ENCODE measurements at places on chromosomes 13 and 19.

DNA sequence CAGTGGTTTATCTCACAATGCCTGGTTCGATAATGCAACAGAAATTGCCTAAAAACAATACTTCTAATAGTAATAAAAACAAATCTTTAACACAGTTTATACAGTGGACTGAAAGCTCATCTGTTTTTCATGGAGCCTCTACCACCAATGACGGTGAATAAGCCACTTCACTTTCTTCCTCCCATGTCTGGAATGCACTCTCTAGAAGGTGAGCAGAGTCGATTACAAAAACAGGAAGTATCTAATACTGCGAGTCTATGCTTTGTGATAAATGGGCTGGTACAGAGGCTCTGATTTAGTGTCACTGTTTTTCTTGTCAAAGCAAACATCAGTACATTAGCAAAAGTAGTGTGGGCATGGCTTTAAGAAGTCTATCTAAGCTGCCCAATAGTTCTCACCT, 1348.6 kb upstream of the SLC10A2 start:
- DNase-seq = no peak

DNA sequence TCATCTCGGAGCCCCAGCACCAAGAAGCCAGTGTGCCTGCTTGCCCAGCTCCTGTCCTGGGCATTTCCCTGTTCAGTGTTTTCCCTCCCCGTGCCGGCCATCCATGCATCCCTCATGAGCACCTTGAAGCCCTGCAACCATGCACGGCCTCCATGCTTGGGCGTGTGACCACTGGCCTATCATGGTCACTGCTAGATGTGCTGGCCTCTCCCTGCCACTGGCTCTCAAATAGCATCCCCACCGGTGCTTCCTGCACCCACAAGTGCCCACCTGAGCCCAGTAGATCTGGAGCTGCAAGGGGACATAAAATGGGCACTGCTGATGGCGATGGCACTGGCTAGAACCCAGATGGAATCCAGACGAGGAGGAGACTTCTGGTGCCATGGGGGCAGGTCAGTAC, 126.0 kb downstream of the TUBA3C start:
- DNase-seq = no peak

DNA sequence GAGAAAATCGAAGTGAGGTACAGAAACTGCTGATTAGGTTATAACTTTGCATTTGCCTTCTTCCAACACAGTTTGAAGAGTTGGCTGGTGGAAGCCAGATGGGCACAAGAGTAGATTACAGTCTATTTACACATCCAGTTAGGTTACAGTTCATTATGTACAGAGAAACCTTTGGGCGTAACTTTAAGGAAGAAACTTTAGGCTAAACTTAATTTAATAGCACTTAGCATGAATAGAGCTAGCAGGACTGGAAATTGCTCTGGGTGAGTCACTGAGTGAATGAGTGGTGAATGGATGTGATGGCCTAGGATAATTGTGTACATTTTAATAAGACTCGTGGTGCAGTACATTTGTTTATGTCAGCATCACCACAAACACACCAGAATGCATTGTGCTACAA, 62.9 kb upstream of the KLHL1 start:
- no peak for DNase-seq

DNA sequence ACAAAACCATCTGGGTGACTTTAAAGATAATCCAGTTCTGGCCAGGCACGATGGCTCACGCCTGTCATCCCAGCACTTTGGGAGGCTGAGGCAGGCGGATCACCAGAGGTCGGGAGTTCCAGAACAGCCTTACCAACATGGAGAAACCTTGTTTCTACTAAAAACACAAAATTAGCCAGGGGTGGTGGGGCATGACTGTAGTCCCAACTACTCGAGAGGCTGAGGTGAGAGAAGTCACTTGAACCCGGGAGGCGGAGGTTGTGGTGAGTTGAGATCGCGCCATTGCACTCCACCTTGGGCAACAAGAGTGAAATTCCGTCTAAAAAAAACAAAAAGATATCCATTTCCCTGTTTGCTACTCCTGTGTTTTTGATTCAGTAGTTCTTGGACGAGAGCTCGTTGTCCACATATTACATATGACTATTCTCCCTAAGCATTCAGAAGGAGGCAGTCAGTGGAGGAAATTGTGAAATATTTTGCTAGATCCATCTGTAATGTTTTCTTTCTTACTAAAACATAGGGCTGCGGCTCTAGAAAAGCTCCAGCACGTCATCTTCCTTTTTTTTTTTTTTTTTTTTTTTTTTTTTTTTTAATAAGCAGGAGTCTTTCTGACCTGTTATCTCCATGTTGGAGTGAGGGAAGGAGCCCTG, 33.6 kb downstream of the ZNF701 start:
- no peak for DNase-seq

DNA sequence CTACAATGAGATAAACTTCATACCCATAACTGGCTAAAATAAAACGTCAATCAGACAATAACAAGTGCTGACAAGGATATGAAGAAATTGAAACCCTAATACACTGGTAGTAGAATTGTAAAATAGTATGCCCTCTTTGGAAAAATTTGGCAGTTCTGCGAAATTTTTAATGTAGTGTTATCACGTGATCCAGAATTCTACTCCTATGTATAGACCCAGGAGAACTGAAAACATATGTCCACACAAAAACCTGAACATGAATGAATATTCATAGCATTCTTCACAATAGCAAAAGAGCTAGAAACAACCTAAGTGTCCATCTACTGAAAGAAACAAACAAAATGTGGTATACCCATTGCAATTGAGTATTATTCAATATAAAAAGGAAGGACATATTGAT, 14.2 kb upstream of the MYO16 start:
- no peak for DNase-seq

DNA sequence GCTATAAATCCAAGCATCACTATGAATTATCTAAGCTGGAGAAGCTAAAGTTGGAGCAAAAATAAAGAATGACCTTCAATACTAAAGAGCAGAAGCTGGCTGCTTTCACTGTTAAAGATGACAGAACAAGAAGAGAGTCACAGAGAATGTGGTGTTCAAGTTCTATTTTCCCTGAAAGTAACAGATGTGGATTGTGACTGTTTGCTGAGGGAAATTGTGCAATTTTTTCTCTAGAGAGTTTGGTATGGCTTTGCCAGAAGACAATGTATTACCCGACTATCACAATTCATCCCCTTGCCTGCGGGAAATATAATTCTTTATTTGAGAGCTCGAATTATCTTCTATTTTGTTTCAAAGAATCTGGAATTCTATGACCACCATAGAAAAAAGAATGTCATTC, 83.1 kb downstream of the TNFSF13B start:
- DNase-seq = no peak

DNA sequence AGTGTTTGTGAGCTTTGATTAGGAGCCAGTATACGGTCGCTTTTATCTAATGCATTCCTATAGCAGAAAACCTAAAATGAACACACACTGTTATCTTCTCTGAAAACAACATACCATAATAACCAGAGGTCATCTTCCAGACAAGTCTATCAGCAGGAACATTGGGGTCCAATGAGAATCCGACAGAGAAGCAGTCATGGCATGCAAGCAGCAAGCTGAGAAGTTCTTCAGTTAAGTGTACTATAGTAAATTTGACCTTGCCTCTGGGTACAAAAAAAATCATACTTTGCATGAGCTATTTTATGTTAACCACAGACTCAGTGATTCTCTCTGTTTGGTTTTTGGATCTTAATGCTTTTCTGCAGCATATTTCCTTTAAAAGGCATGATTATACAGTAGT, 1505.1 kb downstream of the PCDH9 start:
- no peak for DNase-seq

DNA sequence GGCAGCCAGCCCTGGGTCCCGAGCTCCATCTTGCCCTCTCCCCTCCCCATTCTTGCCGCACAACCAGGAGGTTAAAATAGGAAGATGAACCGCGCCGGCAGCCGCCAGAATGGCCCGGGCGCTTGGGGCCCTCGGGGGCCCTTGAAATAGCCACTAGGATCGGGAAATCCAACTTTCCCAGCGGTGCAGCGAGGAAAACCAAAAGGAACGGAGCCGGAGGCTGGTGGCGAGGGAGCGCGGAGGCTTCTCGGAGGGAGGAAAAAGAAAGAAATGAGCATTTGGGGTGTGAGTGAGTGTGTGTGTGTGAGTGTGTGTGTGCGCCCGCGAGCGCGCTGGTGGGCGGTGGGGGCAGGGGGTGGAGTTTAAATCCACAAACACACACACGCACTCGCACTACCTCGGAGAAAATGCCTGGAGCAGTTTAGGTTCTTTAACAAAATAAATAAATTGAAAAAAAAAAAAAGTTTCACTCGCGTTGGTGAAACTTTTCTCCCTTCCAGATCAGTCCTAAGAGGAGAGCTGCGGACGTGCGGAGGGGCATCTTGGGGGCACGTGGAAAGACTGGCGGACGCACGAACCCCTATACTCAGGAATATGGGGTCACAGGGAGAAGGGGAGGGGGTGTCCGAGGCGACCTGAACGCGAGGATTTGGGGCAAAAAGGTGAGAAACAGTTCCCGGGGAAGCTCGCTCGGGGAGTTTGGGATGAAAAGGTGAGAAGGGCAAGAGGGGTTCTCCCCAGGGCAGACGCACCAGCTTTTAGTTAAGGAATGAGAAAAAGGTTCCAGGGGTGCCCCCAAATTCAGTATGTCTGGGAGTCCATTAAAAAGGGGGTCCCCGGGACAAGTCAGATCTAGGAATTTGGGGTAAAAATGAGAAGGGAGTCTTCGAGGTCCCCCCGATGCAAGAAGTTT, 1.3 kb downstream of the RFX2 start:
- no peak for DNase-seq

- no peak for DNase-seq
Observed at GRCh38 chr13:41709511-41709910, 251.4 kb downstream of the VWA8 start.

GRCh38 chr13:51276636-51277035, 54.4 kb downstream of the FAM124A start:
- no peak for DNase-seq

DNA sequence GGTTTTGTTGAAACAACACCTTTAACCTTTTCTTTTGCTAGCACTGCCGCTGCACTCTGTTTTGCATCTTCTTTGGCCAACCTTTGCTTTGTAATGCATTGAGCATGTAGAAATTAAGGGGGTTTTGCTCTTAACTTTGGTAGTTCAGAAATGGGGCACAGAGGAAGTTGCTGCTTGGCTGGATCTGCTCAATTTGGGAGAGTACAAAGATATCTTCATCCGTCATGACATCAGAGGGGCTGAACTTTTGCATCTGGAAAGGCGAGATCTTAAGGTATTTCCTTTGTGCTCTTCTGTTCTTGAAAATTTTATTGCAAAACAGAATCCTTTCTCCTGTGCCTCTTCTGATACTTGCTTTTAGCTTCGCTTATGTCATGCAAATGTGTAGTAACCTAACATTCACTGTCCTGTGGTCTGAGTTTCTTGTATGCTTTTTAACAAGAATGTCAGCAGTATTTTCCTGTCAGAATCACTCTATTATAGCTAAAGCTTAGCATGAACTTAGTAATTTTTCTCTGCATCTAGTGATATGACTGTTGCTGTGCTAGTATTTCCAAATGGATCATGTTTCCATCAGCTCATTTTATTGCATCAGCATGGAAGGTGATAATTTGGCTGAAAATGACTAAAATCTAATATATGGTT, 50.7 kb upstream of the AKAP11 start:
- no peak for DNase-seq

DNA sequence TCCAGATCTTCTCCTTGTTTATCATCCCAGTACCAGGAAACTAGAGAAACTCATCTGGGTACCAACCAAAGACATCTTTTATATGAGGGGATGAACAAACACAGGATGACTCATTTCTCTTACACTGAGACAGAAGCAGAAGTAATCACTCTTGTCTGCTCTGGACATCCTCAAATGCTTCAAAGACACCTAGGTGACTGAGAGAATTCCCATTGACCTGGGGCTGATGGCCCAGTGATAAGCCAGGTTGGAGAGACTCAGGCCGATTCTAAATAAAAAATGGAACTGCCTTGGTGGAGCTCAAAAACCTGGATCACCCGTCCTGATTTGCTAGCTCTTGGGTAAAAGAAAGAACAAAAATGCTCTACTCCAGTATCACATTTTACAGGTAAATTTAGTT, 182.2 kb downstream of the ZNF486 start:
- DNase-seq = no peak

DNA sequence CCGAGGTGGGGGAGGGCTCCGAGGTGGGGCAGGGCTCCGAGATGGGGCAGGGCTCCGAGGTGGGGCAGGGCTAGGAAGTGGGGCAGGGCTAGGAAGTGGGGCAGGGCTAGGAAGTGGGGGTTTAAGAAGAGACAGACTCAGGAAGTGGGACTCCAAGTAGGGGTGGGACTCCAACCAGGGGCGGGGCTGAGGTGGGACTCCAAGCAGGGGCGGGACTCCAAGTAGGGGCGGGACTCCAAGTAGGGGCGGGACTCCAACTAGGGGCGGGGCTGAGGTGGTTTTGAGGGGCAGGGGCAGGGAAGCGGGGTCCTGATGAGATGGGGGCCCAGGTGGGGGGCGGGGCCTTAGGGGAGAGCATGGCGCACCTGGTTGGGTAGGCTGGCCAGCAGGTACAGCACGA, 13.6 kb downstream of the CFD start:
- DNase-seq = peak; percentile 68

DNA sequence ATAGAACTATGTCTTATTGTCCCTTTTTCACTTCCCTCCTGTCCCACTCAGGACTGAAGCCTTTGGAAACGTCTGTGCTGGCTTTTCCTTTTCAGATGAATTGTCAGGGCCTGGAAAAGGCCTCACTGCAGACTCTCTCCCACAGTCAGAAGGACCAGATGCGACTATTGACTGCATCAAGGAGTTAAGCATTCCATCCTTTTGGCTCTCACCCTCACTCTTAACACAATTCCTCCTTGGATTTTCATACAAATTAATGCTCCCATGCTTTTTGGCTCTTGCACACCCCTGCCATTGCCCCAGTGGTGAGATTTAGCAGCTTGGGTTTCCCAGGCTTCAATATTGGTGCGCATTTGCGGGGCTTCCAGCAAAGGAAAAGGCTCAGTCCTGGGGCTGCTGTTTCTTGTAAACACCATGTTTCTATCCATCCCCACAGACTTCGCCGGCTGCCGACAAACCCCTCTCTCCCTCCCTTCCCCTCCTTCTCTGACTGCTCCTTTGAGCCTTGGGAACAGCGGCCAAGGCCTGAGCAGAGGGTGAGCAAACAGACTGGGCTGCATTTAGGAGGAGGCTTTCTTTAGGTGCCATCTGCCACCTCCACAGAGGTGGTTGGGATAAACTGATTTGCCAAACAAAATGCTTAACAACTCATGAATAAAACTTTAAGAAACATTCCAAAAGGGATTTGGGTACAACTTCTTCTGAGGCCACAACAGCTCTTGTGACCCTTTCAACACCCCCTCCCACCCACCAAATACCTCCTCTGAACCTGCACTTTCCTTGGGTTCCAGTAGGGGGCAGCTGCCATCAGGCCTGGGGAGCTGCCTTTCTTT, 48.6 kb upstream of the PCDH8 start:
- DNase-seq = no peak

- no peak for DNase-seq
Observed at GRCh38 chr13:80259159-80259558, 81.8 kb downstream of the SPRY2 start.

DNA sequence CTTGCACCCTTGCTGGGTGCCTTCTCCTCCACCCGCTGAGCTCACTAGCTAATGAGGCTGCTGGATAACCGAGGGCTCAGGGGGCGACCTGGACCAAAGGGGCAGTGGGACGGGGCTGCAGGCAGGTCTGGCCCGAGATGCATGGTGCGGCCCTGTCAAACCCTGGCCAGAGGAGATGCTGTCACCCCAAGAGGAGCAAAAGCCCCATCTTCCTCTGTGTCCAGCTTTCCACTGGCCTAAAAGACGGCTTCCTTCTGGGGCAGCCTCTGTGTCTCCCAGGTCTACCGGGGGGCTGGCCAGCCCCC, 261.8 kb downstream of the TBC1D4 start:
- no peak for DNase-seq

GRCh38 chr13:49021953-49022352, 46.2 kb downstream of the FNDC3A start:
- DNase-seq = no peak
